ENCODE measurements at places on chromosomes 2 and 18. TPM values are rescaled to one million over a fixed set of nuclear protein-coding genes. Genes with fewer than 3 reads are reported as not detected.

Gene KCTD1
- 14.0 TPM for total RNA-seq

Gene ITM2C
- total RNA-seq: 104 TPM

Gene ONECUT2
- under 0.01 TPM for total RNA-seq

Gene SLC8A1
- 36.2 TPM for total RNA-seq

Gene GPC1
- total RNA-seq: 84.5 TPM

Gene KHK
- 0.32 TPM for total RNA-seq

Gene ARL5A
- total RNA-seq: 51.2 TPM

Gene FSHR
- not detected for total RNA-seq

Gene GRHL1
- 0.36 TPM for total RNA-seq

Gene L3MBTL4
- 0.49 TPM for total RNA-seq

Gene ASNSD1
- 62.2 TPM for total RNA-seq

Gene DSEL
- total RNA-seq: 123 TPM

Gene DYNAP
- not detected for total RNA-seq
